ENCODE measurements at places on chromosomes 16 and 17.

GRCh38 chr17:42844271-42844670 is at the start of gene AOC2:
AOC2 (plus strand) TSS chr17:42844580; CDS start chr17:42844627, 47 bp downstream.
- no peak for DNase-seq

GRCh38 chr16:82368041-82368440 is 198.0 kb upstream of the MPHOSPH6 start:
- peak; percentile 6 for DNase-seq

- DNase-seq = no peak
These were observed 2.3 kb downstream of the SLFN5 start for GRCh38 chr17:35245196-35245486.

GRCh38 chr17:57597531-57598453 is 147.3 kb downstream of the CCDC182 start:
- DNase-seq = peak; percentile 75

DNA sequence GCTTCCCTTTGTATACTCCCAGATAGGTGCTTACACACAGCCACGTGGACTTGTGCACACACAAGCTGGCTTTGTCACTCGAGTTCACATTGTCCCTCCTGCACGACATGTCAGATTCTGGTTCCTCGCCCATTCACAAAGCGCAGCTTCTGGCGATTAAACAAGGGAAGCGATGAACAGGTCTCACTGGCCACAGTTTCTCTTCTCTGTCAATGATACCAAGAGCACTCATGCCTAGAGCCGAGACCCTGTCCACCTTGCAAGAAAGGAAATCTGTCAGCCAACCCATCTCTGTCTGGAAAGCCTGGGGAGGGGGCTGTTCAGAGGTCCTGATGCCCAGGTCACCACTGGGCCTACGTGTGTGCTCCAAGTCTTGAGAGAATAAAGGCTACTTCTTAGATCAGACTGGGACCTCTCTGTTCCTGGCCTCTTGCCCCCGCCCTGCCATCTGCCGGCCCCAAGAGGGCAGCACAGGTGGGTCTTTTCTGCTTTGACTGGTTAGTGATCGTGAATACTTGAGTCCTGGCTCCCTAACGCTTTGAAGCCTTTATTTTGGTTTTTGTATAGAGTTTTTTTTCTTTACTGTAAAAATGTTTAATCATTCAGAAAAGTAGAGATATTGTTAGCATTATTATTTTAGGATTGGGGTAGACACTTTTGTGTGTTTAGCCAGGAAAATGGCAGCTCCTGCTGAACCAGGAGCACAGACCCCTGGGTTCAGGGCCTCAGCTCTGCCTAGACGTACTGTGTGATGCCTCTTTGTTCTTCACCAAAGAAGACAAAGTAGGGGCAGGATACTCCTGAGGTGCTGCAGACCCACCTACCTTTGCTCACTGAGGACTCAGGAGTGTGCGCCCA is 104.7 kb downstream of the MRM1 start:
- DNase-seq = peak; percentile 64

- no peak for DNase-seq
These were observed 100.3 kb downstream of the TANC2 start for GRCh38 chr17:63066158-63066813.

- DNase-seq = no peak
These were observed 9.8 kb upstream of the TMEM92 start for GRCh38 chr17:50264263-50265113.

- no peak for DNase-seq
These were observed 560 bp upstream of the RUSF1 start for GRCh38 chr16:31508706-31509195.

- DNase-seq = no peak
These were observed 39.0 kb upstream of the CRISPLD2 start for GRCh38 chr16:84780544-84781376.
